ENCODE measurements at places on chromosomes 1 and 21.

GRCh38 chr1:229086091-229086490 is 184.8 kb upstream of the RAB4A start:
- H3K4me1 ChIP-seq, result peaks cover 9% of the 10 kb centered on the region
- no peak overlapping the region for H3K27ac ChIP-seq
- H3K4me3 ChIP-seq, result no peak overlapping the region
- H3K27me3 ChIP-seq, result no peaks in the 10 kb centered on the region

GRCh38 chr1:201842472-201843027 is 13.6 kb downstream of the IPO9 start:
- H3K4me1 ChIP-seq, result peaks cover 27% of the 10 kb centered on the region
- 0 out of 2 replicates have a peak overlapping the region, but pooled peaks have one; percentile 16 for H3K4me3 ChIP-seq
- DNase-seq, result no peak
- H3K36me3 ChIP-seq, result peaks cover 4% of the 10 kb centered on the region

GRCh38 chr1:221706191-221706590 is 35.7 kb downstream of the DUSP10 start:
- no peaks in the 10 kb centered on the region for H3K4me1 ChIP-seq
- H3K27ac ChIP-seq, result no peak overlapping the region
- DNase-seq, result no peak
- H3K36me3 ChIP-seq, result no peaks in the 10 kb centered on the region
- no peak overlapping the region for H3K4me3 ChIP-seq

DNA sequence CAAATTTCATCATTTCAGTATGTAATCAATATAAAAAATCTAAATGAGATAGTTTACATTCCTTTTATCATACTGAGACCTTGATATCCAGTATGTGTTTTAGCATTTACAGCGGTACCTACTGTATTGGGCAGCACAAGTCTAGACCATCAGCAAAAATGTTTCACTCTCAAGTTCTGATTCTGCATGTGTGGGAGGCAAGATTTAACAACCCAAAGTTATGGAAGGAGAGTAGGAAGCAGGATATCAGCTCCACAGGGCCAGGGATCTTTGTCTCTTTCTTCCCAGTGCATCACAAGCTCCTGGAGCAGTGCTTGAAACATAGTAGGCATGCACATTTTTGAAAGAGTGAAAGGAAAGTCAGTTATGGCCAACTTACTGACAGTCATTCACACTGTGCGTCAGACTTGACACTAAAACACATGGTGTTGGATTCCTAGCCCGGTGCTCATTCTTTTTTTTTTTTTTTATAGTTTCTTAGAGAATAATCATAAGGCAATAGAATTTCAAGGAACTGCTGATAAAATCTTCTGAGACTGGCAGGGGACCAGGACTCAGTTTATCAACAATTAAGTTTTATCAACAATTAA is 6.1 kb downstream of the TENT5C start:
- H3K4me3 ChIP-seq, result no peak overlapping the region
- DNase-seq, result no peak
- no peaks in the 10 kb centered on the region for H3K36me3 ChIP-seq
- peaks cover 25% of the 10 kb centered on the region for H3K27me3 ChIP-seq
- H3K27ac ChIP-seq, result no peak overlapping the region

DNA sequence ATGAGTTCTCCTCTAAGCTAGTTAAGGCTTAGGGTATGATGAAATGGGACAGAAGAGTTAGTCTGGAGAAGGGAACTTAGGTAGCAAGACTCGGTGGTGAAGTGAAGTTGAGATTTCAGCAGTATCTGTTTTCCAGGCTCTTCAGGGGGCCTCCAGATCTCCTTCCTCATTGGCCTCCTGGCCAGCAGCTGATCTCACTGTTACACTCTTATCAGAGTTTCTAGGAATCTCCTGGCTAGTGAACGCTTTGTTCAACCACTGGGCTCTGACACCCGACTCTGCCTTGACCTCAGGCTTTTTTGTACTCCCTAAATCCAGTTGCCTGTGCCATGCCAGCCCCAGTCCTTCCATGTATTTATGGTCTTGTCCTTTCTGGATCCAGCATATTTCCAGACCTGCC is 311.0 kb downstream of the ASTN1 start:
- H3K4me1 ChIP-seq, result no peaks in the 10 kb centered on the region
- no peak overlapping the region for H3K4me3 ChIP-seq
- H3K27me3 ChIP-seq, result no peaks in the 10 kb centered on the region
- H3K36me3 ChIP-seq, result no peaks in the 10 kb centered on the region
- no peak for DNase-seq
- H3K27ac ChIP-seq, result no peak overlapping the region

- peaks cover 31% of the 10 kb centered on the region for H3K27me3 ChIP-seq
- no peak overlapping the region for H3K4me3 ChIP-seq
- H3K36me3 ChIP-seq, result no peaks in the 10 kb centered on the region
- H3K4me1 ChIP-seq, result no peaks in the 10 kb centered on the region
- H3K27ac ChIP-seq, result no peak overlapping the region
Observed at GRCh38 chr1:1602968-1603506, 3.1 kb upstream of the FNDC10 start.

All from GM23338 (cell line).